ENCODE measurements at places on chromosomes 13 and 19.

- no peak for DNase-seq
Observed at GRCh38 chr13:46544811-46545210, 8.2 kb upstream of the LRCH1 start.

GRCh38 chr13:83372786-83373185, 509.5 kb downstream of the SLITRK1 start:
- DNase-seq, result no peak

DNA sequence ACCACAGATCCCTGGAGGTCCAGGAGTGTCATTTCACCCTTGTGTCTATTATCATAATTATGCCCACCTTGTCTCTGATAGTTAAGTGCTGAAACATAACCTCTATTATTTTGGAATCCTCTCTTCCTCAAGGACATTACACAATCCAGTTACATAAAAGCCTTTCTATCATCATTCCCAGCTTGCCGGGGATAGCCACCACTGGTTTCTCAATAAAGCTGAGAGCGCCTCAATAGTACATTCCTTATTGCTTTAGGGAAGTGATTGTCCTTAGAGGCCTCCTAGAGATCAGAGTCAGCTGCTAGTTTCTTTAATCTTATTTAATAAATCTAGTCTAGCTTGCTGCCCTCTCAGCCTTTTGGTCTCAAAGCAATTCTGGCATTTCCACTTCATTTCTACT, 490.0 kb upstream of the ATXN8OS start:
- DNase-seq, result no peak

- no peak for DNase-seq
Observed at GRCh38 chr19:36008336-36008978, at the start of gene SYNE4. Gene SYNE4 (minus strand): TSS chr19:36008813. CDS start chr19:36008681, 132 bp downstream.

DNA sequence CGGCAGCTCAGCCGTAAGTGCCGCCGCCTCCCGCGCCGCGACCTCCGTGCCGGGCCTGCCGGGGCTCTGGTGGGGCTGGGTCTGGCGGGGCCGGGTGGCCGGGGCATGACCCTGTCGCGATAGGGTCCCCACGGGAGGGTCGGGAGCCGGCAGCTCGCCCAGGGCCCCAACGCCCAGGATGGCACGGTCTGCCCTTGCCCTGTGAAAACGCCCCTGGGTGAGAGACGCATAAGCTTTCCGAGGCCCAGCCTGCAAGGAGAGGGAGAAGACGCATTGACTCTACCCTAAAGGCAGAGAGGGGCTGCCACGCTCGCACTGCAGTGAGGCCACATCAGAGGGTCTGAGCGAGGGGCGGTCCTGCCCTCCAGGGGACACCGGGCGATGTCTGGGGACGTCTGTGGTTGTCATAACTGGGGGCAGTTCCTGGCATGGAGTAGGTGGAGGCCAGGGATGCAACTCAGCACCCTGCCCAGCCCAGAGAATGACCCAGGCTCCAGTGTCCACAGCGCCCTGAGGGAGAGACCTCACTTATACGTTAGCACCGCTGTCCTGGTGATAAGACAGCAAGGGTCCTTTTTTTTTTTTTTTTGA, 539 bp downstream of the ZNF554 start:
- DNase-seq, result peak; percentile 20

DNA sequence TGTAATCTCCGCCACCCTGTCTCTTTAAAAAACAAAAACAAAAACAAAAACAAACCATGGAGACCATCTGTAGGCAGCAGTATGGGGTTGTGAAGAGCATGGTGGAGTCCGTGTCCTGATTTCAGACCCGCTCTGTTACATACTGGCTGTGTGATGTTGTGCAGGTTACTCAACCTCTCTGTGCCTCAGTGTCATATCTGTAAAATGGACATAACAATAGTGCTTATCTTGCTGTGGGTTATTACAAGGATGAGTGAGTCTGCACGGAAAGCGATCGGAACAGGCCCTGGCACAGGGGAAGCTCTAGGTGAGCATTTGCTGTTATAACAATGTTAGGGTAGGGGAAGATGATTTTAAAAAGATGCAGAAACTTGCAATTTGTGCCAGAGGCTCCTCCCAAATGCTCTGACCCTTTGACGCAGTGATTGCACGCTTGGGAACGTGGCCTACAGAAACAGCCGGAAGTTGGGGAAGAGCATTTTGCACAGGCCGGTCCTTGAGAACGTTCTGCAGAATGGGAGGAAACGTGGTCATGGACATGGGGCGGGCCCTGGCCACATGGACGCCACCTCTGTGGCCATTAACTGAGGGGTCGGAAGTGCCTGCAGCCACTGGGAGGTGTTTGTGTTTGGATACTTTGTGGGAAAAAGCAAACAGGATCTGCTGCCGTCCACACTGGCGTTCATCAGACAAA, 15.7 kb upstream of the SELENOW start:
- DNase-seq, result no peak

- DNase-seq, result no peak
Observed at GRCh38 chr13:94122300-94122915, 357.1 kb downstream of the DCT start.

DNA sequence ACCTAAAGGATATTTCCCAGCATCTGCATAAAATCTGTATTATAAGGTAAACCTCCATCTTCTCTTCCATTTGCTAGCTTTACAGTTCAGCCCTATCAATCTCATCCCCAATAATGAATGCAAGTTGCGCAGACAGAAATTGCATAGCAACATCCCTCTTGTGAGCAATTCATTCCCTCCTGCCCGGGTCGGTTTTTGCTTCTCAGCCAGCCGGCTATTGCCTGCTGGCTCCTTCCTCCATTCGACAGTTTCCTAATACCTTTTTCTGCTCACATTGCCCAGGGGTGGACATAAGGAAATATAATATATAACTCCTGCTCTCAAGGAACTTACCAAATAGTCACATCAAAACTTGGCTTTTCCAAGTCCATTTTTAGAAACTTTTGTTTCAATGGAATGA, 125.2 kb downstream of the FGF9 start:
- DNase-seq, result no peak

DNA sequence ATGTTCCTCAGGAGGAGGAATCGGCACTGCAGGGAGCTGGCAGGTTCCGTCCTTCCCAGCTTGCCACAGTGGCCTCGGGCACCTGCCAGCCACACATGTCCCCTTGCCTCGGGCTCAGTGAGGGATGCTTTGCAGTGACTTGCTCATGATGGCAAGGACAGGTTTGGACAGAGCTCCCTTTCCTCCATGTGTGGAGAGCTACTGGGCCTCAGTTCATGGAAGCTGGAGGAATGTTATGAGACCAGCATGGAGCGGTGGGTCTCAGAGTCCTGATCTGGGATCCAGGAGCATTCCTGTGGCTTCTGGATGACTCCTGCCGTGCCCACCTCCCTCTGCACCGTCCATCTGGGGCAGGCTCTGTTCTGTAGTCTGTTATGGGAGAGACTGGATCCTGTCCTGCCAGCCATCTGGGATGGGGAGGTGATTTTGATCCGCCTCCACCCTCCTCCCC, 59.2 kb downstream of the SIPA1L3 start:
- DNase-seq, result no peak

- DNase-seq, result no peak
Observed at GRCh38 chr13:76944456-76944855, 3.9 kb upstream of the ACOD1 start.

GRCh38 chr19:33511346-33511745, 10.2 kb downstream of the PEPD start:
- no peak for DNase-seq

- DNase-seq, result no peak
Observed at GRCh38 chr19:49530708-49531107, 2.9 kb downstream of the RCN3 start.

DNA sequence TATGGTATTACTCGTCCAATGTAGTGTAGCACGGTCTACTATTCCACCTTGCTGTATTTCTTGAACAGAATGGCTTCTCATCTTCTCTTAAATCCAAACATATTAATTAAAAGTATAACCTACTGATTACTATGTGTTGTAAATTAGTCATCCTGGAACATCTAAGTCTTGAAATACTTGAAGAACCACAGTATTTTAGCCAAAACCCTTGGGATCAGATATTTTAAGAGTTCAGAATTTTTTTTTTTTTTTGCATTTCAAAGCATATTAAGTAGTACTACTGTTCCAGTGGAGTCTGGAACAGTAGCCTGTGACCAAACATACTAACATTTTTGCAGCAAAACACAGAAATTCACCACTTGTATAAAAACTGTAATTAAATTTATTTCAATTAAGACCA, 30.1 kb downstream of the ZC3H13 start:
- no peak for DNase-seq

DNA sequence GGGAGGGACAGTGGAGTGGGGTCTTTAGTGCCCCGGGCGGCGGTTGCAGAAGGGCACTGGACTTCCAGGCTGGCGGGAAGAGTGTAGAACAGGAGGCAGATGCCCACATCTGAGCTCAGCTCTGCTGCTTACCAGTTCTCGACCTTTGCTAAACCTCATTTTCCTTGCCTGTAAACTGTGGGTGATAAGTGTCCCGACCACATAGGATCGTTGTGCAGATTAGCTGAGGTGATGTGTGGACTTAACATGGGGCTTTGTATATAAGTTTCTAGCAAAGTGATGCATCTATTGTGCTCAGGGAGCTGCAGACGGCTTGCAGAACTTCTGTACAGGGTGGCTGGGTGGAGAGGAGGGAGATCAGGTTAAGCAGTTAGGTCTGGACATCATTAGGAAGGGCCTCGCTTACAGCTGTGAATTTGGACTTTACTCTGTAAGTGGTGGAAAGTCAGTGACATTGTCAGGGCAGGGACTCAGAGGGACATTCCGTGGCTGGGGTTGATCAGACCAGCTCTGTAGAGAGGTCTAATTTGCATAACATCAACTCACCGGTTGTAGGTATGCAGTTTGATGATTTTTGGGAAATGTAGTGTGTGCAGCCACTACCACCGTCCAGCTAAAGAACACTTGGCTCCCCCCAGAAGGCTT, 70.0 kb downstream of the SPATA13 start:
- DNase-seq, result no peak

GRCh38 chr19:17090583-17090982, 15.0 kb downstream of the MYO9B start:
- peak; percentile 67 for DNase-seq

- no peak for DNase-seq
Observed at GRCh38 chr13:72541674-72542073, 185.8 kb downstream of the MZT1 start.

DNA sequence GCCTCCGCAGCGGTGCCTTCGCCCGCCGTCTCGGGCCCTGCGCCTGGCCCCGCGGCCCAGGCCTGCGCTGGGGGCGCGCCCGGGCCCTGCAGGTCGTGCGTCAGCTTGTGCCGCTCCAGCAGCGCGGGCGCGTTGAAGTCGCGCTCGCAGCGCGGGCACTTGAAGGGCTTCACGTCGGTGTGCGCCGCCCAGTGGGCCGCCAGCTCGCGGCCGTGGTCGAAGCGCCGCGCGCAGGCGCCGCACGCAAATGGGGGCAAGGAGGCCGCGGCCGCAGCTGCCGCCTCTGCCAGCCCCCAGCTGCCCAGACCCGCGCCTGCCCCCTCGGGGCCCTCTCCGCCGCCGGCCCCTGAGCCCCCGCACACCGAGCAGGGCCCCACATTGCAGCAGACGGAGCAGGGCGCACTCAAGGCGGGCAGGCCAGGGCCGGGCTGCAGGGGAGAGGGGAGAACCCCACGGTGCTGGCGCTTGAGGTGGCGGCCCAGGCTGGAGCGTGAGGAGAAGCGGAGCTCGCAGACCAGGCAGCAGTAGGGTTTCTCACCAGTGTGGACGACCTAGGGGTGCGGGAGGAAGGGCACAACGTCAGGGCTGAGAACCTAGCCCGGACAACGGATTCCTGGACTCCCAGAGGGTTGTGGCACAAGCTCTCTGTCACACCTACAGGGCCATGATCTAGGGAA, 6.1 kb downstream of the FIZ1 start:
- no peak for DNase-seq

GRCh38 chr19:10201176-10201575, 6.4 kb upstream of the DNMT1 start:
- DNase-seq, result no peak

DNA sequence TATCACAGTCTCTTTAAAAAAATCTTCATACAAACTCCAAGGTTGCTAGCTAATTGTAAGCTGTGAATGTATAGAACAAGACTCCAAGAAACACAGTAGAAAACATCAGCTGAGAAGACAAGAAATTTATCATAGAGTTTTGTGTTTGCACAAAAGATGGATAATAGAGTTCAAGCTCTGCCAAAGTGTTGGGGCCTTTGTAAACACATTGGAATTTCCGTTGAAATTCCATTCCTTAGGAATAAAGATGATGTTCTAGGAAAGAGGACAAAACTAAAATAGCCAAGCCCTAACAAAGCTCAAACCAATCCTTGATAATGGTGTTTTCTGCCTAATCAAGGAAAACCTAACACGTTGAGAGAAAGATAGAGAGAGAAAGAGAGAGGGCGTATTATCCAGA, 20.6 kb downstream of the LRRC63 start:
- DNase-seq, result no peak

- DNase-seq, result no peak
Observed at GRCh38 chr13:98548230-98548629, 28.7 kb downstream of the STK24 start.

GRCh38 chr19:54947381-54947780, at the start of gene NLRP7:
Gene NLRP7 (minus strand): TSS chr19:54947530.
- no peak for DNase-seq

DNA sequence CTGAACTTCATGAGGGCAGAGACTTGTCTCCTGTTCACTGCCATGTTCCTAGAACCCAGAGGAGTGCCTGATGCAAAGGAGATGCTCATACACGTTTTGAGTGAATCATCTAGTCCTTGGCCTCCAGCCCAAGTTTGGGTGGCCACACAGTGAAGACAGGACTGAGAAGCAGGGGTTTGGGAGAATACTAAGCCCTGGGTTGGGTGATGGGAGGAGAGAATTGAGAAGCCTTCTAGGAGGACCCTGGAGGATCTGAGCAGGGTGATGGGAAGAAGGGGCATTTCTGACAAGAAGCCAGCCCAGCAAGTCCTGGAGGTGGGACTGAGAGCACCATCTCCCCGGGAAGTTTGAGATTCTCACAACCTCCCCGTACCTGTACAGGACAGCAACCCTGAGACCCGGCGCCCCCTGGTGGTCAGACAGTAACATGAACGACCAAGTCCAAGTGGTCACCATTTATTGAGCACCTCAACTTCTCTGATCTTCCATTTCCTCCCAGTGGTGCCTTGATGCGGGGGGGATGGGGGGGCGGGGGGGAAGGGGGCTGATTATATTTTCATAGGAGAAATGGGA, 11.0 kb downstream of the CTU1 start:
- peak; percentile 80 for DNase-seq

DNA sequence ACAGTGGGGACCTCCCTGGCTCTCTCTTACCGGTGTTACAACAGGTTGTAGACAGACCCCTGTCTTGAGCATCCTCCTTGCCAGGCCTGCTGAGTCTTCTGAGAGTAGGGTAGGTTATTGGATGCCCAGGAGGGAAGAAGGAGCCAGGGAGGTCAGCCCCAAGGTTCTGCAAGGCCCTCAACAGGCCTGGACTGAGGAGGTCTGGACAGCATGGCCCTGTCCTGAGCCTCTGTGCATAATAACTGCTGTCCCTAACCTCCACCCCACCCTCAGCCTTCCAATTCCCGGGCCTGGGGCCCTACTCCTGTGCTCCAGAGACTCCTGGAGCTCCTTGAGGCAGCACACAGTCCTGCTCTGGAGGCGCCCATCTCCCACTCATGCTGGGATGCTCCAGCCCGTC, 336 bp downstream of the CD22 start:
- DNase-seq, result no peak

GRCh38 chr19:49188626-49189200, 31.1 kb downstream of the TRPM4 start:
- DNase-seq, result no peak

- no peak for DNase-seq
Observed at GRCh38 chr13:100521851-100522617, 66.6 kb downstream of the GGACT start.
